ENCODE measurements at places on chromosomes 2 and 18. TPM values are rescaled to one million over a fixed set of nuclear protein-coding genes. Genes with fewer than 3 reads are reported as not detected.

Gene ALPG
- total RNA-seq: not detected

Gene SLC5A7
- not detected for total RNA-seq

Gene CIDEA
- total RNA-seq: not detected

Gene LAMA3
- total RNA-seq: 70.9 TPM

Gene GPR45
- not detected for total RNA-seq

Gene CGREF1
- 0.20 TPM for total RNA-seq

Gene HOXD1
- 15.7 TPM for total RNA-seq

Gene FAHD2A
- total RNA-seq: 16.4 TPM

Gene PCARE
- total RNA-seq: not detected

Gene C2orf15
- total RNA-seq: 5.6 TPM

Gene KCNS3
- total RNA-seq: 70.9 TPM

Gene EGR4
- not detected for total RNA-seq

Gene FEV
- not detected for total RNA-seq

Gene MRO
- total RNA-seq: not detected

Gene CAVIN2
- total RNA-seq: 4.3 TPM

Gene CHRND
- total RNA-seq: not detected

Gene KANSL1L
- total RNA-seq: 22.4 TPM

Gene CERKL
- 1.2 TPM for total RNA-seq

Gene TTLL4
- total RNA-seq: 4.9 TPM

Gene KIF1A
- 0.45 TPM for total RNA-seq

Gene G6PC2
- not detected for total RNA-seq

Gene MARCO
- not detected for total RNA-seq

Gene PLA2R1
- 17.8 TPM for total RNA-seq

Gene MYO5B
- total RNA-seq: 50.0 TPM

Gene SAG
- total RNA-seq: not detected

Gene CIB4
- not detected for total RNA-seq

Gene HOXD12
- total RNA-seq: not detected

Gene PID1
- 1.0 TPM for total RNA-seq

Gene PROM2
- 38.0 TPM for total RNA-seq

Gene CNDP1
- 0.05 TPM for total RNA-seq

Gene SYT4
- not detected for total RNA-seq

Gene ACTG2
- total RNA-seq: 0.15 TPM
